Dermis microvascular lymphatic vessel endothelial cell (primary cell): ENCODE measurements at places on chromosomes 7 and 10. TPM values are rescaled to one million over a fixed set of nuclear protein-coding genes. Genes with fewer than 3 reads are reported as not detected.

DNA sequence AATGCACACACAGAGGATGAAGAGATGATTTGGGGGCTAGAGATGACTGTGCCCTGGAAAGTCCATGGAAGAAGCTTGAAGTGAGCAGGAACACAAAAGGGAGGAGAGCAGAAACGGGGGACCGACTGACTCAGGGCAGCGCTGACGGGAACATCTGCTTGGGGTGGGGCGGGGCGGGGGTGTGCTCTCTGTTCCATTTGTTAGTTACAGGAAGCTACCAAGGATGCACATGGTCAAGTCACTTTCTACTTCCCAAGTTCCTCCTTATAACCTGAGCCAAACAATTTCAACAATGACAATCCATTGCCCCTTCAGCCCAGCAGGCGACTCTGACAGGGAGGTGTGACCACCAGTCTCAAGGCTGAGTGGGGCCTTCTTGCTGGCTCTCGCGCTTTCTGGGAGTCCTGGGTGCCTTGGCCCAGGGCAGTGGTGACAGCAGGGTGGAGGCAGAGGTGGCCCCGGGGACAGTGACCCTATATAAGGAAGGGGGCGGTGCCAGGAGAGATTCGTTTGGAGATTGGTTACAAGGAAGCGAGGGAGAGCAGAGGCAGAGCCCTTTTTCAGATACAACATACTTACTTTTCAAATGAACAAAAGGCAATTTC, 39.6 kb downstream of the CLEC2L start:
- DNase-seq: no peak

- no peak for DNase-seq
Observed at GRCh38 chr7:83040484-83040883, 122.2 kb downstream of the PCLO start.

DNA sequence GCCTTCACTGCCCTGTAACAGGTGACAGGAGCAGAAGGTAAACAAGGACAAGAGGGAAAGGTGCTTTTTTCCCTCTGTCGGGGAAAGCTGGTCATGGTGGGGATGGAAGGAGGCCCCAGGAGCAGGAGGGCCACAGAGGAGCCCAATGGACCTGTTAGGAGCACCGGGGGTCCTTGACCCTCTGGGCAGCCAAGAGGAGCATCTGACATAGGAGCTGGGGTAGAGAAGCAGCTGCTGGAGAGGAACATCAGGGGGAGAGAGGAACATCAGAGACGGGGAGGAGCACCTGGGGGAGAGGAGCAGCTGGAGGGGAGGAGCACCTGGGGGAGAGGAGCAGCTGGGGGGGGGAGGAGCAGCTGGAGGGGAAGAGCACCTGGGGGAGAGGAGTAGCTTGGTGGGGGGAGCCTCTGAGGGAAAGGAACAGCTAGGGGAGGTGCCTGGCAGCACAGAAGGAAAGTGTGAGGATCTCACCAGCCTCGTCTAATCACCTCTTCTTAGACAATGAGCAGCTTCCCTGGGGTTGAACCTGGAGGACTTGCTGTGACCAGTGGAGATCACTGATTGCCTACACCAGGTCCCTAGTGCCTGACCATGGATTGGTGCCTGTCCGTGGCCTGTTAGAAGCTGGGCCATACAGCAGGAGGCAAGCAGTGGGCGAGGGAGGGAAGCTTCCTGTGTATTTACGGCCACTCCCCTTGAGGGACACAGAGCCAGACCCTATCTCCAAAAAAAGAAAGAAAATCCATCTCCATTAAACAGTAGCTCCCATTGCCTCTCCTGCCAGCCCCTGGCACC, 37.6 kb downstream of the JAKMIP3 start:
- DNase-seq: no peak

DNA sequence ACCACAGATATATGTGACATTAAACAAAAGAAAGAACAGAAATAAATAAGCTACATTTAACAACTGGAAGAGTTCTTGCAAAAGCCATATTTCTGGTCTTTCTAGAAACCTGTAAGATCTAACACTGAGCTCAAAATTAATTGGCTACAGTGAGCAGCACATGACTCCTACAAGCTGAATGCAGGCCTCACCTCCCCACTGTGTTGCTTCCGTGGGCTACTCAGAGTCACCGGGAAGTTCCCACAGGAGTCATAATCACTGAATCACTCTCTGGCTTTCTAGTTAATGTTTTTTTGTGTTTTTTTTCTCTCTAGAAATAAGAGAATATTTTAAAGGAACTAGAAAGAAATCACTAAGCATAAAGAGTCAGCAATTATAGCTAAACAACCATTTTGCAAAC, 10.2 kb upstream of the MRPS24 start:
- peak; percentile 45 for DNase-seq

Gene DENND11
- 78.3 and 116 TPM in 2 replicates for total RNA-seq

Gene CTAGE4
- 0.13 TPM in 1 of 2 replicates, not detected in the other for total RNA-seq

Gene RSPH10B2
- 0.39 and 2.3 TPM in 2 replicates for total RNA-seq

Gene MET
- total RNA-seq: 36.8 and 43.0 TPM in 2 replicates
